ENCODE measurements at places on chromosomes 2 and 18.

DNA sequence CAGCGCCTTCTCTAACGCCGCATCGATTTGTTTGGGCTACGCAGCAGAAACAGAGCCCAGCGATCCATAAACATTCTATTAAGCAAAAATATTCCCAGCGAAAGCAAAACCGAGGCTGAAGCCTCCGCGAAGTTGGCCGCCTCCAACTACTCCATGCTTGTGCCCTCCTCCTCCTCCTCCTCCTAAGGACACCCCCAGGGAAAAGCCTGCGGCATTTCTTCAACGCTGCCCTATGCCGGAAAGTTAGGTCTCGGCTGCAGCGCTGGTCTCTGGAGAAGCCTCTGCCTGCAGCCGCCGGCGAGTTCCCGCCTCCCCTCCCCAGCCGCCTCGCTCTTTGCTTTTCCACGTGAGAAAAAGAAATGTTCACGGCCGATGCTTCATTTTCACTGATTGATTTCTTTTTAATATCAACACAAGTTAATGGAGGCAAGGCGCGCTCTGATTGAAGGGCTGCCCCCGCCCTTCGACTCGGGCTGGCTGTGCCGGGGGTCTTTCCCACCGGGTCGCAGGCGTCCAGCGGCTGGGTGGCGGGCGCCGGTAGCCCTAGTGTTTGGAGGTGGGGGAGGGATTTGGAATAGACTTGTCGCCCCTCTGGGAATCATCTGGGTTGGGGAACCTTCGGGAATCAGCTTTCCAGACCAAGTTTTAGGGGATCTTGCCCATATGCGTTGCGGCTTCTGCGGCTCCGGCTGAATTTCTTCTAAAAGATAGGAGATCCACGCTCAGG lies 3.9 kb downstream of the NRP2 start:
- DNase-seq = peak; percentile 66

GRCh38 chr2:43448822-43449110 lies 147.1 kb downstream of the THADA start:
- peak; percentile 61 for DNase-seq

- no peak for DNase-seq
Measured at GRCh38 chr18:61609131-61609530, 275.9 kb downstream of the CDH20 start.

DNA sequence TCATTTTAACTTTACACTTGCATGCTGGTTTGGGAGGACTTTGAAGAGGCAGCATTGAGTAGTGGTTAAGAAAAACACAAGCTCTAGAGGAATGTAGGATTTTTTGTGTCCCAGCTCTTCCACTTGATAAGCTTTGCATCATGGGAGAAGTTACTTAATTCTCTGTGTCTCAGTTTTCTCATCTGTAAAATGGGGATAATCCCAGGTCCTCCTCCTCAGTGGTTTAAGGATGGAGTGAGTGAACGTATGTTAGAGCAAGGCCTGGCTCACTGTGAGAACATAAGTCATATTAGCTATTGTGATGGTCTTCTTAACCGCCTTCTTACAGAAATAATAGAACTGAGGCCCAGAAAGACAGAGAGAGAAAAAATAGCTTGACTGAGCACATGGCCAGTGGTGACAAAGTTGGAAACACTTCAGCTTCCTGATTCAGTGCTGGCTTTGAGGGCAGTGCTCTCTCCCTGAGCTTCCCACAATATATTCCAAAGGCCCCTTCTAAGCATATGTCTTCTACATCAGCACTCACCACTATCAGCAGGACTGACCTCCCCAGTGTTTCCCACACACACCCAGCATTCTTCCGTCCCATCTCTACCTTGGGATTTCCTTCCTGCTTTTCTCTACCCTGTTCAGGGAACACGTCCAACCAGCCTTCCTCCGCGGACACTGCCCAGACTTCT lies 214.9 kb upstream of the TNP1 start:
- no peak for DNase-seq

DNA sequence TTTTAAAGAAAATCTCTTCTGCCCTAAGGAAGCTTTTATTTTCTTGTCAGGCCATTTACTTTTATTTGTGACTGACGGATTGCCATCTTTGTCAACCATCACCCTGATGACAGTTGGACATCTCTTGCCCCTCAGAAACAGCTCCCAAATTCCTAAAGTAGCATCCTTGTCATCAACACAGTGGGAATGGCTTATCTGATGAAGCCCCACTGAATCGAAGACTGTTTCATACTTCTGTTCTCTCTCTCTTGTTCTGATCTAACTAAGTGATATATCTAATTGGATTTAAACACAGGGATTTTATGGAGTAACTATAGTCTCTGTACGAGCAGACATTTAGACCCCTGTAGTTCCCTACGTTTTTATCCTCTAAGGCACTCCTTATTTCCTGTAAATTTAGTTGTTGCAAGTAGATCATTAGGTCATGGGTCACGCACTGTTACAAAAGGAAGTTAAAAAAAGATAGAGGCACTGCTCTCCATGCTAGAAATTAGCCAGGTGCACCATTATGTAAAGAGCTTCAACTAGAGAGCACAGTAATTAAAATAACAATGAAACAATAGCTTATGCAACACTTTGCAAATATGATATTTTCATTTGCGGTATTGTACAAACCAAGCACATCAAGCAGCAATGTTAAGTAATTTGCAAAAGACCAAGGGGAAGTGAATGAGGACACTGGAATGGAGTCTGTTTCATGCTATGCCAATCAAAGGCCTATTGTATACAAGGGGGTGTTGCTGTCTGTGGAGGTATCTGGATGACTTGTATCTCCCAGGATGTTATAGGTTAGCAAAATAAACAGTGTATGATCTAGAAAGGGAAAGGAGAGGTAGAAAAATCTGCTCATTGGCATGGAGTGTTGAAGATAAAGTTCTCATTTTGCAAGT lies 284.7 kb downstream of the LRRTM1 start:
- DNase-seq = no peak

DNA sequence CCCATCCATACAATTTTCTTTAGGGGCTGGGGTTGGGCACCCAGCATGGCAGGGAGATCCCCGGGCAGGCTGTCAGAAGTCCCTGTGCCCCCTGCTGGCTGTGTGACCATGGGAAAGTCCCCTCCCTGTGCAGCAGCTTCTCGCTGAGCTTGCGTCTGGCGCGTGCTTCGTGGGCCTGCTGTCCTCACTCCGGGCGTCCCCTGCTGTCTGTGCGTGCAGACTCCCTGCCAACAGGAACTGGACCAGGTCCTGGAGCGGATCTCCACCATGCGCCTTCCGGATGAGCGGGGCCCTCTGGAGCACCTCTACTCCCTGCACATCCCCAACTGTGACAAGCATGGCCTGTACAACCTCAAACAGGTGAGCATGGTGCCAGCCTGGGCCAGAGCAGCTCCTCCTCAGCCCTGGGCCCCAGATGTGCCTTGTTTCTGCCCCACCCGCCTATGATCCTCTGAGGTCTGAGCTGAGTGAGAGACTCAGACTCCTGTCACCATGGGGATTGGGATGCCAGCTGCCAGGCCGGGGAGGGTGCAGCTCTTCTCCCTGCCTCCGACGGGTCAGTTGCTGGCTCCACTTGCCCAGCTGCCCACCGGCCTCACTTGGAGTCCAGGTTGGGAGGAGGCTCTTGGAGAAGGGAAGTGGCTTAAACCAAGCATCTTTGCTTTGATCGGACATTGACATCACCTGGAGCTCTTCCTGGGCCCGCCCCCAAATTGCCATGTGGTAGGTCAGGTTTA lies 28.6 kb downstream of the IGFBP2 start:
- DNase-seq = no peak

DNA sequence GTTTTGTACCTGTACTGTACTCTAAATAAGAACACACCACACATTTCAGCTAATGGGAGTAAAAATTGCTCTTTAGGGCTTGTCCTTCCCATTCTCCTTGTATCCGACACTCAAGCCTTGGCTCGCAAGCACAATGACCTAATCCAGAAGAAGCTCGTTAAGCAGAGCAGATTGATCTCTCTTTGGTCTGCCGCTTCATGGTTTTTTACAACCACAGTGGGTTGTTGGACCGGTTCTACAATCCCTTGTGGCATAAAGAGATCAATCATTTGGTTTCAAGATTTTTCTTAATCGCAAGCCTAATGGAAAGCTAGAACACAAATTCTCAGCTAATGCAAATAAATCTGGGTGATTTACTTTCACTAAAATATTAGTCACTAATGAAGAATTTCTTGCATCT lies 662.1 kb downstream of the LRP1B start:
- DNase-seq = peak; percentile 6

DNA sequence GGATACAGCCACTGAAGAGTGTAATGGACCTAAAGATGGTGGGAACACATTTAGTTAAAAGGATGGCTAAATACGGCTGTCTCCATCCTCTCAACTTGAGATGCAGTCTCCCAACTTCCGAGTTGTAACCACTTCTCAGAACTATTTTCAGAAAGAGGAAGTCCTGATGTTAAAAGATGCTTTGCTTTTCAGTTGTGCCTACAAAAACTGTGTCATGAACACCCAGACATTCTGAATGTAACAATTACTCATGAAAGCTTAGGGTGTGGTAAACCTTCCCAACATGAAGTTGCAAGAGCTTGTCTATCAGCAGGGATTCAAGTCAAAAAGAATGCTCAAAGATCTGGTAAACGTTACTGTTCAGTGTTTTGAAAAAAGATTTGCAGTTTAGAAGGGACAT lies 147.9 kb downstream of the DOCK10 start:
- DNase-seq = no peak

- DNase-seq = peak; percentile 17
Measured at GRCh38 chr2:179850188-179850587, 11.2 kb downstream of the ZNF385B start.

DNA sequence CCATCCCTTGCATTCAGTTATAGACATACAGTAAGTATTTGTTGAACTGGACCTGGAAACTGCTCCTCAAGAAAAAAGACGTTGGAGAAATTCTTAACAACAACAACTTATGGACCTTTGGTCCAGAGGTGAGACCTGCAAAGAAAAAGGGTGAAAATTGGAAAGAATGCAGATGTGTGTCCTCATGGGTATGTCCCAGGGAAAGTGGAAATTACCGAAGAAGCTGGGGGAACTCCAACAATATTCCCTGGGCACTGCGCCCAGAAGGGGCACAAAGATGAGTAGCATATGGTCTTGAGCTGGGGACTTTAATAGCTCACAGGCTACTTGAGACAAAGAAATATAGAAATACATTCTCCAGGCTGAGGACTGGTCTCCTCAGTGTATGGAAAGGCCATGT lies 35.5 kb upstream of the YWHAQ start:
- no peak for DNase-seq

DNA sequence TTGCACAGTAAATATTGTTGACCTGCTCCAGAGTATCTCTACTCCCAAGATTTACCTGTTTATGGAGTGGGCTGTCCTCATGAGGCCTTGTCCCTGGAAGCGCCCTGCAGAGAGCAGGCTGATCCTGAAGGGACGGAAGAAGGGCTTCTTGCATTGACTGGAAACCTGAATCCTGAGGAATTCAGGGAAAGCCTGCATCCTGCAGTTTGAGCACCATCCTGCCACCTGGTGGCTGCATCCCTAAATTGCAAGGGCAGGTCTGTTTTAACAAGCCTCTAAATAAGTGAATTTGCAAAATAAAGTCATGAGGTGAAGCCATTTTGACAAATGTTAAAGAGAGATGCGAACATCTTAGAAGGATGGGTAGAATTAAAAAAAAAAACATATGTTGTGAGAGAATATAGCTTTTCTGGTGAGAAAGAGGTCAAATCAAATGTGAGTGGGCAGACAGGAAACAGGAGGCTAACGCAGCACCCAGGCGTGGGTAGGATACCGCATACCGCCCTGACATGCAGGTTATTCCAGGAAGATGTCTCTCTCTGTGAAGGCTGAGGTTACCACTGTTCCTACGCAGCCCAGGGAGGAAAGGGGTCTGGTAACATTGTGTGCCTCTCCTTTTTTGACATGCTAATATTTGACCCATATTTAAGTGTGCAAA lies 754.9 kb downstream of the RNF144A start:
- DNase-seq = peak; percentile 66

DNA sequence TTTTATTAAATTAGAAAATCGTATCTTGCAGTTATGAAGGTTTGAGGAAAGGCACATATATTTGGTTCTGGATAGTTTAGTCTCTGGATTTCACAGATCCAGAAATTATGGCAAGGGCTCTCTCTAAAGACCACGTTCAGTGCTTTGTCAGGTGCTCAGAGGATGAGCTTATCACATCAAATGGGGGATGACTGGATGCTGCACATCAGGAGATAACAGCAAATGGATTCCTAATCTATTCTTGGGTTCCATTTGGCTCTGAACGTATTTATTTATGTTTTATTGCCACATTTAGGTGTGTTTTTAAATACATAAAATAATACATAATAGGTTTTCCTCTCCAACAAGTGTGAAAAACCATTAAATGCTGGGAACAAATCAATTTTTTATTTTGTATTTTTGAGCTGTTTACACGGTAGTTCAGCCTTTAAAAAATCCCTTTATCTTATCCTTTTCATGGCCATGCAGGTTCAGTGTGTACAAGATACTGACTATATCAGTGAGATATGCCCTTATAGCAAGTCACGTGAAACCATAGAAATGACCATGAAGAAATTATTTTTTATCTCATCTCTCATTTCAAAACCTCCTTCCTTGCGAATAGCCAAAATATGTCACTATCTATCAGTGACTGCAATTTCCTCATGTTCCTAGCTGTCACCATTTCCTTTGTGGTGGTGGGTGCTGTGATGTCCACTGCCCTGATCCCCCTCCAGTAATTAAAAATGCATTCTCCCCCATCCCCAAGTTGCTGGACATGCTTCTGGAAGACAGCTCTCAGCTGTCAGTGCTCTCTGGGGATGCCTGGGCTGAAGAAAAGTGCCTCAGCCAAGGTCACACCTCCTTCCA lies 25.9 kb upstream of the CXCR4 start:
- no peak for DNase-seq

DNA sequence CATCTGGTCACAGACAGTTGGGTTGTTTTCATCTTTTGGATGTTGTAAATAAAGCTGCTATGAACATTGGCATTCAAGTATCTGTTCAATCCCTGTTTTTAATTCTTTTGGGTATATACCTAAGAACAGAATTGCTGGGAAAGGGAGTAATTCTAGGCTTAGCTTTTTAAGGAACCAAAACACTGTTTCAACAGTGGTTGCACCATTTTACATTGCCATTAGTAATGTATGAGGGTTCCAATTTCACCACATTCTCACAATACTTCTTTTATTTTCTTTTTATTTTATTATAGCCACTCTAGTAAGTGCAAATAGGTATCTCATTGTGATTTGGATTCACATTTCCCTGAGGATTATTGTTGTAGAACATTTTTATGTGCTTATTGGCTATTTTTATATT lies 108.9 kb upstream of the GLS start:
- DNase-seq = no peak

DNA sequence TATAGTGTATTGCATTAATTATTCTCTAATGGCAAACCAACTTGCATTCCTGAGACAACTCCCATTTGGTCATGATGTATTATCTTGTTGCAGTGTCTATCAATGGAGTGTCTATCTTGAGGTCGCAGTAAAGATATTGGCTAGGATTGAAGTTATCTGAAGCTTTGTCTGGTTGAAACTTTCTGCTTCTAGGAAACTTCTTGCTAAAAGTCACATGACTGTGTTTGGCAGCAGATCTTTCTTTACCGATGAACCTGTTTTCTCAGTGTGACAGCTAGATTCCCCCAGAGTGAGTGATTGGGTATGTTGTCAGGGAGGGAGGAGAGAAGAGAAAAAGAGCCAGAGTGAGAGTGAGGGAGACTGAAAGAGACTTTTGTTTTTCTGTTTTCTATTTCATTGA lies 119.6 kb downstream of the QPCT start:
- no peak for DNase-seq

- DNase-seq = no peak
Measured at GRCh38 chr2:180682871-180683270, 297.5 kb upstream of the UBE2E3 start.

Measured in DMS53 (cell line).